Head of caudate nucleus (tissue), 42 donors: ENCODE measurements at places on chromosomes 2 and 18.

GRCh38 chr2:42878581-42878980, 86.2 kb upstream of the HAAO start:
- no peak for DNase-seq

- DNase-seq, result no peak
These were observed 151.7 kb upstream of the ITGA4 start for GRCh38 chr2:181305301-181306123.

DNA sequence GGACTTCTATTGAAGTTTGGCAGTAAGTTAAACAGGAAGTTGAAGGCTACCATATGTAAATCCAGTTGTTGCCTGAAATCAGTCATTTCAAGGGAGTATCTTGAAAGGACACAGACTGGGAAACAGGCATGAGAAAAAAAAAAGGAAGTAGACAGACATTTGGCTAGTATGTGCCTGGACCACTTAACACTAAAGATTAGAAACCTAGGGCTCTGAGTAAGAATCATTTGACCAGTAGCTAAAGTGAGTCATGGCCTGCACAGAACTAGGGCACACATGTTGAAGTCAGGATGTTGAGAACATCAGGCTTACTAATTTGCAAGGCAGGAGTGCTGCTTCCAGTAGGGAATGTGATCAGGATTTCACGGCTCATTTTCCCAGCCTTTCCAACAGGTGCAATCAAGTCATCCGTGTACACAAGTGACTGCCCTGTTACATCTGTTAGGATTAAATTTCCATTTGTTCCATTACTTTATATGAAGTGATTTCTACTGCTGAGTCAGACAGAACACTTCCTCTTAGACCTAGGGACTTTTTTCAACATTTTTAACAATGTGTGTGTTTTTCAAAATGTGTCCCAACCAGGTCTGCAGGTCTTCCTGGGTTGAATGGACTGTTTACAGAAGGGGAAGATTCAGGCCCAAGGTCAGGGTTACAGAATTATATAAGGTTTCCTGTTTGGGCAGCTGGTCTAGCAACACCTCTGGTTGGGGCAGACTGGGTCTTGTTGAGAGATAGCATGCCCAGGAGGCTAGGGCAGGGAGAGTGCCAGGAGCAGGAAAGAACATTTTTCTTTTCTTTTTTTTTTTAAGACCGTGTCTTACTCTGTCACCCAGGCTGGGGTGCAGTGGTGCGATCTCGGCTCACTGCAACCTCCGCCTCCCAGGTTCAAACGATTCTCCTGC, 145.6 kb downstream of the TGIF1 start:
- no peak for DNase-seq

DNA sequence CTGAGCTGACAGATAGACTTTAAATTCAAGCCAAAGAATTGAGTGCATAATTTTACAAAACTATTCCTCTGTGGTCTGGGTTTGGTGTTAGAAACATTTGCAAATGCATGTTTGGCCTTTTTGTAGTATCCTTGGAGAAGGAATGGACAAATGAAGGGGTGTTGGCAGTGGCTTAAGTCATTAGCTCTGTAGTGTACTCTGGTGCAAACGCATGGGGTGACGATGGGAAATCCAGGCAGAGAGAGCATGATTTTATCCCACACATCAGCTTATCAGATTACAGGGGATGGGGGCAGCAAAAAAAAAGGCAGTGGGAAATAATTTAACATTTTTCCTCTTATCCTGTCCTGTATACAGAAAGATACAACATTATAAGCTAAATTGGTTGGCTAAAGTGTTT, 320.6 kb downstream of the ZNF516 start:
- no peak for DNase-seq

GRCh38 chr2:1633936-1634587, 110.3 kb downstream of the PXDN start:
- no peak for DNase-seq

DNA sequence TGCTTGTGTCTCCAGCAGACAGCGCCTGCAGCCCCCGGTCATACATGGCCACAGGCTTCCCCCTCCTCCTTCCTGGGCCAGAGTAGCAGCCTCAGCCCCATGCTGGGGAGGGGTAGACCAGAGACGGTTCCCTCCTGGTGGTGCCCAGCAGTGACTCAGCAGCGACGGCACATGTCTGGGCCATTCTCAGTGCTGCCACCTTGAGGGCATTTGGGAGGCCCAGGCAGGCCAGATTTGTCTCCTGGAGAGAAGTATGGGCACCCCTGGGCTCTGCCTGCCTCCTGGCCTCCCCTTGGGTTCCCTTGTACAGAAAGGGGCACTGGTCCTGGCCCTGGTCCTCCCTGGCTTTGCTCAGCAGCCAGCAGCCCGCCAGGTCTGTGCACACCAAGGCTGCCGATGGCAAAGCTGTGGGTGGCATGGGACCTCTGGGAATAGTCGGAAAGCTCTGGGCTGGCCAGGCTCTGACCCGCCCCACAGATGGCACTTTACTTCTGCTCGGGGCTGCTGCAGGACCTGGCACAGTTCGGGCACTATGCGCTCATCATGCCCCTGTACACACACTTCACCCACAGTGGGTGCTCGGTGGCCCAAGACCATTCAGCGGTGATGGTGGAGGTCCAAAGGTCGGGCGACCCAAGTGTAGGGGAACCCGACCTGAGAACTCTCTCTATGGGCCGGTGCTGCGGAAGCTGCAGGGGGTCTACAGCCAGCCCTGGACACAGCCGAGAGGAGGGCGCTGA, 11.4 kb upstream of the ALPI start:
- DNase-seq, result no peak

- no peak for DNase-seq
These were observed 17.4 kb downstream of the AGAP1 start for GRCh38 chr2:235511187-235511661.

DNA sequence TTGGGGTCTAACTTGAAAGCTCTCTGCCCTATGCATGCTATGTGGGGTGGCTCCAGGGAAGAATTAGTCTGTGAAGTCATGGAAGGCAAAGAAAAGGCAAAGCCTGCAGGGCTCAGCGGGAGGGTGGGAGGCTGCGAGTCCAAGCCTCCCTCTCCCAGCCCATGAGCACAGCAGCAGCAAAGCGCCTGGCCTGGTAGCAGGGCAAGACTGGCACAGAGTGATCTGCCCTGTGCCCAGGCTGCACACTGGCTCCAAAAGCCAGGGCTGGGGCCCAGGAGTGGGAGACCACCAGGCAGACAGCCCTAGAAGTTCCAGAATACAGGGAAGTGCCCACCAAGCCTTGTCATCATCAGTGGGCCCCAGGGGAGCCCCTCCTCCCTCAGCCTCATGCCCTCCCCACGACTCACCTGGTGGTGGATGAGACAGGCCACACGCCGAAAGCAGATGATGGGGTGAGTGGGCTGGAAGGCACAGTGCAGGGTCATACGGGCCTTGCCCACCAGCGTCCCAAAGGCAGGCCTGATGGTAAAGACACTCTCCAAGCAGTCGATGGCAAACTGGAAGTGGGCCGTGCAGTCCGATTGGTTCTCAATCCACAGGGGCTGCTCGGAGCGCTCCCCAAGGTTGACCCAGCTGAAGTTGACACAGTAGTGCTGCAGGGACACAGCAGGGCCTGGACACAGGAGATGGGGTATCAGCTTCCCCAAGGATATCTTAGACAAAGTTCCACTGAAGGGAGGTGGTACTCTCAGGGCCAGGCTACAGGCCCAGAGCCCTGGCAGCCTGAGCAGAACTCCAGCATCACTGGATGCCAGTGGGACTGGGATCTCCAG, 12.1 kb downstream of the CFAP65 start:
- no peak for DNase-seq

DNA sequence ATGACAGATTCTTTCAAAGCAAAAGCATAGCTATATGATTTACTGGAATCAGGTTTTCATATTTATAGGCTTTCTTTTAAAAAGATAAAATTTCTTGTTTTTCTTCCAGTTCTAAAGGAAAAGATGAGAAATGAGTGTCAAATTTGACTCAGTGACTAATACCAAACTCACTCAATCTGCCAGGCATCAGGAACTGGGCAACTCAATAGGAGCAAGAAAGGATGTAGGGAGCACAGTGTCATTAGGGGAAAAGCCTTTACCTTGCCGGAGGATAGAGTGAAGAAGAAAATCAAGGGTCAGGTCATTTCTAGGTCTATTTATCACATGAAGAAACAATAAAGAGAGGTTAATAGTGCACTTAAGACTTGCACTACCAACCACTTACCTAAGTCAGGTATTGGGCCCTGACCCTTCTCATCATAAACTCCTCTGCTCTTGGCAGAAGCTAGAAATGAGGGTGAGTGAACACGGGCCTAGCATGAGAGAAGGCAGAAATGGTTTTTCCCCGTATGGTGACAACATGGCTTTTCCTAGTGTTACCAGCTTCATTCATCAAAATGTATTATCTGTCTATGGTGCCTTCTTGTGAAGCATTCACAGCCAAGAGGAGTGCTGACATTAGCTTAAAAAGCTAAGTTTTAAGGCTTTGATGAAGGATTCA, 151.0 kb downstream of the ARHGAP15 start:
- DNase-seq, result no peak

DNA sequence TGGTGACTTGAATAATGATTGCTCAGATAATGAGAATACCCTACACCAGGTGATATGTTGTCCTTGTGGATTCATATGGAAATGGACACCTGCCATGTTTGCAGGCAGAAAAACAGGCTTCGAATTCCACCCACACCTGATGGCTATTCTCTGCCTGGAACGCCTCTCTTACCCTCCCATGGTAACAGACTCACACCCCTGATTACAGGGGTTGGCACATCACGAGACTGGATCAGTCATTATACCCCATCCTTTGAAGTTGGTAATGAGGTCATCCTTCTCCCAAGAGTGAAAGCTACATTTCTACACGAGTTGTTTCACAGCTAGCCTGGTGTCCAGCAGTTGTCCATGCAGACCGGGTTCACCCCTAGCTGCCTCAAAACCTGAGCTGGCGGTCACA, 71.4 kb upstream of the MBOAT2 start:
- no peak for DNase-seq

GRCh38 chr2:205593891-205594290, 88.4 kb upstream of the NRP2 start:
- DNase-seq, result no peak

GRCh38 chr2:151973013-151973900, 125.6 kb downstream of the CACNB4 start:
- DNase-seq, result peak; percentile 63

- no peak for DNase-seq
These were observed 134.2 kb downstream of the FOXI3 start for GRCh38 chr2:88318071-88318955.

DNA sequence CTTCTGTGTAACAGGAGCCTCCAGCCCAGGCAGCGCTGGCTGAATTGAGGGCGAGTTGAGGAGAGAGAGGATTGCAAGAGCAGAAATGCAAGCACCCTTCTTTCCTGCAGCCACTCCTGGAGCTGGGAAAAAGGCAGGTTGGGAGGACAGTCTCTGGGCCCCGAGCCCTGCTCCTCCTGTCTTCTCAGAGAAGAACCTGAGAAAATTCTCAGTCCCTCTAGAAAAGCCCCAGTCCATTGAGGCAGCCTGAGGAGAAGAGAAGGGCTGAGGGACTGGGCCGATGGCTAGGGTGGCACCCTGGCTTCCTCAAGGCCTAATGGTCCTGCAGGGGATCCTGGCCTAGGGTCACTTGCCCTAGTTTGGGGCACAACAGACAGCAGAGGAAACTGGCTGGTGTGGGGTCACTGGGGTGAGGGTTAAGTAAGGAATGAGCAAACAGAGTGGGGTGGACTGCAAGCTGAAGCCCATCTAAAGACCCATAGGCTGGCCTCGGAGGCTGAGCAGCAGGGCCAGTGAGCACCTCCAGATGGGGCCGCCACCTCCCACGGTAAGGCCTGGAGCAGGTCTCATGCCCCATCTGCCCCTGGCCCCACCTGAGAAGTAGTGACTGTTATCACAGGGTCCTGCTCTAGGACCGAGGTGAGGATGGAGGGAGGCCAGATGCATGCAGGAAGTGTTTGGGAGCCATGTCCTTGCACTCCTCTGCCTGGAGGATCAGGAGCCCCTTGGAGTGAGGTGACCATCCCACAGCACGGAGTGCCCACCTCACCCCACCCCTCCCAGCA, 12.4 kb downstream of the CIB4 start:
- DNase-seq, result no peak

GRCh38 chr2:86807468-86808275, 17.0 kb upstream of the CD8A start:
- peak; percentile 79 for DNase-seq
